Posterior cingulate gyrus (tissue), 11 donors: ENCODE measurements at places on chromosomes 12 and 14.

GRCh38 chr12:1820191-1820895 is at the start of gene LRTM2:
TSS of gene LRTM2 (plus strand) at chr12:1820565. CDS start at chr12:1828149, 7,584 bp downstream.
- DNase-seq, result no peak

DNA sequence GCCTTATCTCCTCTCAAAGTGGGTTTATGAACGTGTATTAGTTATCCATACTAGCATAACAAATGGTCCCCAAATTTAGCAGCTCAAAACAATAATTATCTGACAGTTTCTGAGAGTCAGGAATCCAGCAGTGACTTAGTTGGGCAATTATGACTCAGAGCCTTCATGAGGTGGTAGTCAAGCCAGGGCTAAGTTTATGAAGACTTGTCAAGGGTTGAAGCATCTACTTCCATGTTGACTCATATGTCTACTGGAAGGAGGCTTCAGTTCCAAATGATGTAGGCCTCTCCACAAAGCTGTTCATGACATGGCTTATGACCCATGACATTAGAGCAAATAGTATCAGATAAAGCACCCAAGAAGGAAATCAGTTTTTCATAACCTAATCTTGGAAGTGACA is 73.2 kb downstream of the IPO8 start:
- no peak for DNase-seq

DNA sequence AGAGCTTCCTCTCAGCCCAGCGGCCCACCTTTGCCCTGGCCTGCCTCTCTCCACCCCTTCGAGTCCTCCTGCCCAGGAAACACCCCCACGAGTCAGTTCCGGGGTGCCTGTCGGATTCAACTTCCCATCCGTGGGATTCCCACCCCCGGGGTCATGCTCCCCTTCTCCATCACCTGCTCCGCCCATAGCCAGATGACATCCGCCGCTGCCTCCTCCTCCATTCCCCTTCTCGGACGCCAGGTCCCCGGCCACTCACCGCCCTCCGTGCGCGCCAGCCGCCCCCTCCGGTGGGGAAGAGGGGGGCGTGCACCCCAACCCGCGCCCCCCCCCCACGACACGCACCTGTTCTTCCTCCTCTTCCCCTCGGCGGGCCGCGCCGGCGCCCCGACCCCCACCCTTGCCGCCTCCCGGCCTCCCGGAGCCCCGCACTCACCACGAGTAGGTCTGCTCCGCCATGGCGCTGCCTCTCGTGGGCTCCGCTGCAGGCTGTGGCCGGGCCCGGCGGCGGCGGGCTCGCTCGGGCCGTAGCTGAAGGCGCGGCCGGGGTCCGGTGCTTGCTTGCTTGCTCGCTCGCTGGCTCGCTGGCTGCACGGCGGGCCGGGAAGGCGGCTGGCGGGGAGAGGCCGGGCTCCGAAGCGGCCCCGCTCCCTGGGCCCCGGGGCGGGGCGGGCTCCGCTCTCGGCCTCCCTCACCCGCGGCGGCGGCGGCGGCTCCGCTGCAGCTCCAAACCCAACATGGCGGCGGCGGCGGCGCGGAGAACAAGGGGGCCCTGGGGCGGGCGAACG is 554 bp downstream of the SPPL3 start:
- peak; percentile 44 for DNase-seq

- no peak for DNase-seq
Observed at GRCh38 chr14:75286313-75286712, 7.7 kb downstream of the FOS start.

DNA sequence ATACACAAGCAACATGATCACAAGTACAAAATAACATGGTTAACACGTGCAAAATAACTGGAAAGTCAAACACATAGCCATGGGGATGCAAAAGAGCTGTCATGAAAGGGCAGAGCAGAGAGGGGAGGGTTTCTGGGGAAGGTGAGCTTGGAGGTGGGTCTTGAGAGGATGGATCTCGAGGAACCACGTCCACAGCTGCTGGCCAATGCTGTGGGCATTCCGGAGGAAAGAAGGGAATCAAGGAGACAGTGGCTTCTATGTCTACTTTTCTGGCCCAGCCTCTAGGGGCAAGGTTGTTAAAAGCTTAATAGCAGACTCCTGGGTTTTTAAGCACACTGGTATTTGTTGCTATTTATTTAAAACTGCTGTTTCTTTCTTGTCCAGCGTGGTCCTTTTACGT is 8.4 kb upstream of the MYH7 start:
- no peak for DNase-seq

DNA sequence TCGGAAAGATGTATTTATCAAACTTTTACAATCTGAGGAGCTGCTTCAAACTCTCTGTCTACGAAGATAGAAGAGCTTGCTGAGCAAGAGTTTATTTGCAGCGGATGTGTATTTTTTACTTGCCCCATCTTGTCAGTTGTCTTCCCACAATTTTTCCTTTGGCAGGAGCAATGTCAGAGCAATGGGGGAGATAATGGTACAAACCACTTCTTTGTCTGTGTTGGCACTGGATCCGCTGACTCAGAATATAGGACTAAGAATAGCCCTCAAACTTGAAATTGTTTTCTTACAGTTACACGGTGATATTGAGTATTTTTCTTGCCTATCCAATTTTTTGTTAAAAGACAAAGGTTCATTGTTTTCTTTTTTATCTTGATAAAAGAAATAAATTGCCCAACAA is 27.6 kb downstream of the HELB start:
- no peak for DNase-seq

DNA sequence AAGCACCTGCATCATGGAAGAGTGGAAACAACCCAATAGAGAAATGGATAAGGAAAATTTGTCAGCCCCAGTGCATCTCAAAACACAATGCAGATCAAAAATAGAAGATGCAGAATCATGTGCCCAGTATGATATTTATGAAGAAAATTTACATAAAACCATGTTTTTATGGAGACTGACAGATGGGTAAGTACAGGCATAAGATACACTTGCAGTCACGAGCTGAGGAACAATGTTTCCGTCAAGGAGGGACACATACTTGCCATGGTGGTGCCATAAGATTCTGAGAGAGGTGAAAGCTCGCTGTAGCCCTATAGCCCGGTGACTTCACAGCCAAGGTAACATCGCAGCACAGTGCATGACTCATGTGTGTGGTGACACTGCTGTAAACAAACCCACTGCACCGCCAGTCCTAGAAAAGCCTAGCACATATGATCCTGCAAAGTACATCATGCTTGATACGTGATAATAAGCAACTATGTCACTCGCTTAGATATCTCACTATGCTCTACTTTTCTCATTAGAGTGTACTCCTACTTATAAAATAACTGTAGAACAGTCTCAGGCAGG is 112.6 kb downstream of the RIMBP2 start:
- no peak for DNase-seq

DNA sequence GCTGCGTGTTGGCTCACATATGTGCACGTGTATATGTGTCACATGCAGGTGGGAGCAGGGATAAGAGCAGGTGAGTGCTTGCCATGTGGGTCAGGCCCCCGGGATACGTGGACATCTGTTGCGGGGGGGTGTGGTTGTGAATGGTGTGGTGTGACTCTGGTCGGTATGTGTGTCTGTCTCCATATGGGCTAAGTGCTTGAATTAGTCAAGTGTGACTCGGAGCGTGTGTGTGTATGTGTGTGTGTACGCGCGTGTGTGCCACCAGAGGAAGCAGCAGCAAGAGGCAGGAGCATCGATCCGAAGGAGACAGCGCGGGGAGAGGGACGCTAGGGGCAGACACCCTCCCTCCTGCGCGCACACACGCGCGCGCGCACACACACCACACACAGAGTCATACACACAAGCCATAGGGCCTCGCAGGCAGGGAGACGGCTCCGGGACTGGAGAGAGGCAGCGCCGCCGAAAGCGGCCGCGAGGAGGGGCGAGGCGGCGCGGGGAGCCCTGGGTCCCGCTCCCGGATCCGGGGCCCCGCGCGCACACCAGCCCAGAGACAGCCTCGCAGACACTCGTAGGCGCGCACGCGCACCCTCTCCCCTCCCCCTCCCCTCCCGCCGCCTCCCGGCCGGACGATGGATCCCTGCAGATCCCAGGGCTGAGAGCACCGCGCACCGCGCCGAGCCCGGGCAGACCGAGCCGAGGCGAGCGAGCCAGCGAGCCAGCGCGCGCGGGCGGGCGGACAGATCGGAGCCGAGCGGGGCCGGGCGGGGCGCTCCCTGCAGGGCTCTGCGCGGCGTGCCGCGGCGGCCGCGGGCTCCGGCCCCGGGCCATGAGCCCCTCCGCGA is at the start of gene ASIC1:
Gene ASIC1 (plus strand): TSS at position 597 of the 842 bp plus-strand sequence. CDS start 1,171 bp downstream, outside the sequence.
- DNase-seq, result peak; percentile 72

- no peak for DNase-seq
Observed at GRCh38 chr12:46778415-46778814, 47.4 kb downstream of the SLC38A4 start.

DNA sequence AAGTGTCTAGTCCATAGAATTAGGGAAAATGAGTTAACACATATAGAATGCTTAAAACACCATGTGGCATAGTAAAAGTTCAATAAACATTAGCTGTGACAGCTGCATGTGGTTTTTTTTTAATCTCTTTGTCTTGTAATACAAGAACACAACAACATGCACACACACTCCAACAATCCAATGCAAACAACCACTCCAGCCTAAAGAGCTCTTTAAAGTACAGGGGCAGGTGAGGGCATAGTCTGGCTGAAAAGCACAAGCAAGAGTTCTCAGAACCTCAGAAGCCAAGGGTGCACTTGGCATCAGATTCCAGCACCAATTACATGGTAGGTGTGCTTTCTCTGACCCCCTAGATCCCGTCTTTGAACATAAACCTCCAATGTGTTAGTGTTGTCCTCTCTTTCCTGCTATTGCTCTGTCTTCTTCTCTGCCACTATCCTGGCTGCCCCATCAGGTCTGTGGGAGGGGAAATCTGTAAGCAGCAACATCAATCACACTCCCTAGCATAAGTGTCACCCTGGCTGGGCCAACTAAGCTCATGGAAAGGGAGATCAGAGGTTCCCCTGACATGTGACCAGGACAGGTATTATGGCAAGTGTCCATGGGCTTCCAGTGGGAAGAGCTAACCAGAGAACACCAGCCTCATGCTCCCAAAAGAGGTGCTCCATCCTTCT is 91.0 kb downstream of the SLC8A3 start:
- no peak for DNase-seq

DNA sequence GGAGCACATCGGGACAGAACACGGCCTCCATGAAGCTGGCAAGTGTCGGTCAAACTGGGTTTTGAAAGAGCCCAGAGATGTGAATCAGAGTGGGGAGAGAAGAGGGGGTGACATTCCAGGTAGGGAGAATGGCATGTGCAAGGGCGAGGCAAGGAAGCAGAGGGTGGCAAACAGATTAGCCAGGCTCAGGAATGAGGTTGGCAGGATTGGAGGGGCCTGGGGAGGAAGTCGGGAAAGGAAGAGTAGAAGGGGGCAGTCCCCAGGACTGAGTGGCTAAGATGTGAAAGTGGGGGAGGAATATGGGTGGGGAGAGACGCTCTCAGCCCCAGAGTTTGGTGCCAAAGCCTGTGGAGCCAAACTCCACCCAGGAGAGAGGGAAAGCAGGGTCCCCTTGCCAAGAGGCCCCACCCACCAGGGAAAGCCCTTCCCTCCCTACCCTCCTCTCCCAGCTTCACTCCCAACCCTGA is 5.5 kb upstream of the HDAC7 start:
- DNase-seq, result no peak

GRCh38 chr12:28611115-28611435 is 420.8 kb downstream of the CCDC91 start:
- DNase-seq, result no peak

DNA sequence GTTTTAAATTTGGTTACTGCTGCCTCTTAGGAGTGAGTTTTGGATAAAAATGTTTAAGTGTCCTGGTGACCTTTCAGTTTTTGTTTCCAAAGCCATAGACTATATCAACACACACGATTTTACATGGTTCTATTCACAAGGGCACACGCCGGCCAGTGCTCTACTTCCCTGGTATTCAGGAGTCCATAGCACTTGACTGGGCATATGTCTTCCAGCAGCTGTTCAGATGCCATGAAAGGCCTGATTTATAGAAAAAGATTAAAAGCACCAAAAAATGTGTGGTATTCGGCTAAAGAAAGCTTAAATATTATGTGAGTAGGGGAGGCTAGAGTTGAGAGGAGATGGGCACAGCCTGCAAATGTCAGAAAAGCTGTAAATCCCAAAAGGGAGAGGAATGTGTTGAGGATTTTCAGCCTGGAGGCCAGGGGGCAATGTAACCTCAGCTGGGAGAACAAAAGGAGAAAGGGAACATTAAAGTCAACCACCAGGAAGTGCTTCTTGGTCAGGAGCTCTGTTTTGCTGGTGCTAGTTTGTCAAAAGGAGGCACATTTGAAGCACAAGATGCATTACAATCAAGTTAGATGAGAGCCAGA is 478.4 kb downstream of the RAD51B start:
- no peak for DNase-seq

DNA sequence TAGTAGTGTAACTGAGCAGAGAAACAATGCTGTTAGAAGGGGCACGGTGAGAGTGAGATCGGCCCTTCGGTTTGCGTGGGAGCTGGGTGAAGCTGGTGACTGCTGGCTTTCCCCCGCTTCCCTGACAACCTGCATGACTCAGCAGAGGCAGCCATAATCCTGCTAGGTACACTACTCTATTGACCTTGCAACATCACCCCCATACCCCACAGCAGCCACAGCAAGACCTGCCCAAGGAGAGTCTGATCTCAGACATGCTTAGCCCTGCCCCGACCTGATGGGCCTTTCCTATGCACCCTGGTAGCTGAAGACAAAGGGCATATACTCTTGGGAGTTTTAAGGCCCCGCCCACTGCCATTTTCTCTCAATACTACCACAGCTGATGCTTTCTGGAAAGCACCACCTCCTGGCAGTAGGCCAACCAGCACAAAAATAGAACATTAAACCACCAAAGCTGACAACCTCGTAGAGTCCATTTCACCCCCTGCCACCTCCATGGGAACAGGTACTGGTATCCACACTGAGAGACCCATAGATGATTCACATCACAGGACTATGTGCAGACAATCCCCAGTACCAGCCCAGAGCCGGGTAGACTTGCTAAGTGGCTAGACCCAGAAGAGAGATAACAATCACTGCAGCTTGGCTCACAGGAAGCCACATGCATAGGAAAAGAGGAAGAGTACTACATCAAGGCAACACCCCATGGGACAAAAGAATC is 75.9 kb upstream of the RGS6 start:
- DNase-seq, result no peak
